Muscle of leg (tissue), 16 donors: ENCODE measurements at places on chromosomes 6 and 20.

DNA sequence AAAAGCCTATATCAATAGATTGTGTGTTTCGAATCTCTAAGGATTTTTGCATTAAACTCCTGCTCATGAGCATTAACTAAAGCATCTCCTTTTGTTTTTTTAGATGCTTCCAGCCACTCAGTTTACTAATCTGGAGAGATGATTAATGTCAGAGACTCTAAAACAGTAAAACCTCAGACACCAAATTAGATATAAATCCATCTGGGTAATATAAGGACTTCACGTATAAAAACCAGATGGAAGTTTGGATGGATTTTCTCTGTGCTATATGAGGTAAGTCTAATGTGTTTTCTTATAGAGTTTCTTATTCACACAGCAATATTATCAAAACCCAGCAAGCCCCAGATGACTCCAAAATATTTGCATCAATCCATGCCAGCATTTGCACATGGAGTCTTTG is 137.2 kb downstream of the SYNE1 start:
- no peaks in the 10 kb centered on the region for H3K27me3 ChIP-seq
- H3K27ac ChIP-seq, result no peak overlapping the region
- no peak overlapping the region for H3K4me3 ChIP-seq

DNA sequence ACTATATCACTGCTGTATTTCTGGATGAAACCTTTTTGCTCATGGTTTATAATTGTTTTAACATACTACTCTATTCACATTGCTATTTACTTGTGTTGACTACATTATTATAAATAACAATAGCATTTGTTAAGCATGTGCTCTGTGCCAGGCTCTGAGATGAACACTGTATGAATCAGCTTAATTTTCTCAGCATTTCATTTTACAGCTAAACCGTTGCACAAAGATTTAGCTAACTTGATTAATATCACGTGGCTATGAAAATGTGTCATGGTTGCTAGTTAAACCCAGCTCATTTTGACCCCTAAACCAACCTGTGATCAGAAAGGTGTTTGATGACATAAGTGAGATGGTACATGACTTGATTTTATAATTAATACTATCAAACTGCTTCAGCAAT is 77.5 kb downstream of the NCOA7 start:
- no peaks in the 10 kb centered on the region for H3K27me3 ChIP-seq
- no peak overlapping the region for H3K27ac ChIP-seq
- H3K36me3 ChIP-seq, result no peaks in the 10 kb centered on the region
- no peak overlapping the region for H3K4me3 ChIP-seq

- H3K36me3 ChIP-seq, result peaks cover 37% of the 10 kb centered on the region
- H3K4me1 ChIP-seq, result peaks cover 3% of the 10 kb centered on the region
- no peaks in the 10 kb centered on the region for H3K27me3 ChIP-seq
These were observed 30.8 kb upstream of the APMAP start for GRCh38 chr20:25023356-25023755.

GRCh38 chr6:151807513-151808370 is at the start of gene ESR1:
Gene ESR1 (plus strand): TSS chr6:151807682. CDS start chr6:151807913, 231 bp downstream.
- no peaks in the 10 kb centered on the region for H3K36me3 ChIP-seq
- H3K4me1 ChIP-seq, result peaks cover 23% of the 10 kb centered on the region
- peak; percentile 35 for DNase-seq
- no peak within 1 kb of the TSS for H3K27ac ChIP-seq
- H3K27me3 ChIP-seq, result peaks cover 55% of the 10 kb centered on the region

GRCh38 chr6:136960781-136961180 is 38.7 kb downstream of the SLC35D3 start:
- no peaks in the 10 kb centered on the region for H3K36me3 ChIP-seq
- H3K27ac ChIP-seq, result no peak overlapping the region
- no peak overlapping the region for H3K4me3 ChIP-seq

DNA sequence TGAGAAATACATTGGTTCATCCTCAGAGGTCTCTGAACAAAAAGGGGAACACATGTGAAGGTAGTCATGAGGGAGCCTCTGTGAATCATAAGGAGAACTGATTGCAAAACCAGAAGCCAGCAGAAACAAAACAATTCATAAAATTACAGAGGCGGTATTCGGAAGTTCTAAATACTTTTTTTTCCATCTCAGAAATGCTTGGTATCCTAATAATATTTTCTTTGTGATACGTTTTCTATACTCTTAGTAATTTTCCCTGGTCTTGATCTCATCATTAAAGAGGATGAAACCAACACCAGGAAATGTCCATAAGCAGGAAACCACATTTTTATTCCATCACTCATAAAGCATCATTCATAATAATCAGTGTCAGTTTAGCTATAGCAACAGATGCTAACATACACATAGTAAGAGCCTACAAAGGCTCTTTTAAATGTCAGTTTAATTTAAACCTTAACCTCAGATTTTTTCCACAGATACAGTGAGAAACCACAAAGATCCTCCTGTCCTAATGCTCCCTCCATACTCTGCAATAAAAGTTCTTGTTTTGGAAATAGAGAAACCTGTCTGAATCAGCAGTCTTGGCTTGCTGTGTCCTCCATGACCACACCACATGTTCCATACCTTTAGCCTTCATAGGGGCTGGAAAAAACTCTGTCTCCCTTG is 29.2 kb downstream of the SGK1 start:
- H3K27me3 ChIP-seq, result no peaks in the 10 kb centered on the region
- peak overlapping the region; percentile 83 for H3K27ac ChIP-seq
- no peak overlapping the region for H3K4me3 ChIP-seq
- DNase-seq, result peak; percentile 89
- H3K36me3 ChIP-seq, result no peaks in the 10 kb centered on the region
- peaks cover 2% of the 10 kb centered on the region for H3K4me1 ChIP-seq

DNA sequence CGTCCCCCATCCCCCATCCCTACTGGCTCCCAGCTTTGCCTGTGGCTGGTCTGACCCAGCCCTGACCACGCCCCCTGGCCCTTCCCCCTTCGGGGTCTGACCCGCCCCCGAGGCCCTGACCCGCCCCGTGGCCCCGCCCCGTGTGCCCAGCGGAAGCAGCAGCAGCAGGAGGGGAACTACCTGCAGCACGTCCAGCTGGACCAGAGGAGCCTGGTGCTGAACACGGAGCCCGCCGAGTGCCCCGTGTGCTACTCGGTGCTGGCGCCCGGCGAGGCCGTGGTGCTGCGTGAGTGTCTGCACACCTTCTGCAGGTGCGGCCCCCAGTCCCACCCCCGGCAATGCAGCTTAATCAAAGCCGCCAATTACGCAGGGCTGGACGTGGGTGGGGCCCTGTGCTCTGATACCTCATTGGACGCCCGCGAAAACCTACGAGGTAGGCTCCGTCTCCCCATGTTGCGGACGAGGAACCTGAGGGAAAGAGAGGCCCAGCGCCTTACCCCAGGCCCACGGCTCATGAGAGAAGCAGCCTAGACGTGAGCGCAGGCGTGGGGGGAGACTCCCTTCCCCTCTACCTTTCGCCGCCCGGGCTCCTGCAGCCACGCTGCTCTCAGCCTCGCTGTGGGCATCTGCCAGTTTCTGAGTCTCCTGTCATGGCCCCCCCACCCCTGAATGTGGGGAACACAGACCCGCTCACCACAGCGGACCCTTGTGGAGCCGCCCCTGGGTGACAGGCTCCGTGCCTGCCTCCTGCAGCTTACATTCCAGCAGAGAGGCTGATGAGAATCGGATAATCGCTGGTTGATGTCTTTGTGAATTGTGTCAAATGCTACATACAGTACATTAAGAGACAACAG is 12.8 kb downstream of the RBCK1 start:
- DNase-seq, result no peak
- no peaks in the 10 kb centered on the region for H3K27me3 ChIP-seq
- H3K4me3 ChIP-seq, result no peak overlapping the region
- peaks cover 10% of the 10 kb centered on the region for H3K4me1 ChIP-seq
- no peak overlapping the region for H3K27ac ChIP-seq

- H3K36me3 ChIP-seq, result no peaks in the 10 kb centered on the region
- no peak overlapping the region for H3K27ac ChIP-seq
- peaks cover 2% of the 10 kb centered on the region for H3K27me3 ChIP-seq
- DNase-seq, result peak; percentile 10
- no peaks in the 10 kb centered on the region for H3K4me1 ChIP-seq
These were observed 85.9 kb downstream of the CRYBG1 start for GRCh38 chr6:106446287-106446885.

- DNase-seq, result peak; percentile 79
- H3K4me1 ChIP-seq, result peaks cover 8% of the 10 kb centered on the region
- no peaks in the 10 kb centered on the region for H3K36me3 ChIP-seq
- peak overlapping the region; percentile 18 for H3K4me3 ChIP-seq
These were observed 8.2 kb upstream of the CEP250 start for GRCh38 chr20:35447082-35447789.
